Esophagus muscularis mucosa (tissue), 4 donors: ENCODE measurements at places on chromosomes 5 and 9. TPM values are rescaled to one million over a fixed set of nuclear protein-coding genes. Genes with fewer than 3 reads are reported as not detected.

EIF4E1B gene
- total RNA-seq, result not detected

IL31RA gene
- 0.29 TPM for total RNA-seq

ANKRD18A gene
- total RNA-seq, result 0.11 TPM

NTMT1 gene
- total RNA-seq, result 33.3 TPM

ARID3C gene
- total RNA-seq, result not detected

FLT4 gene
- 12.9 TPM for total RNA-seq

FAM114A2 gene
- total RNA-seq, result 17.7 TPM

PCDHB8 gene
- total RNA-seq, result 0.83 TPM

SNX18 gene
- 93.3 TPM for total RNA-seq

CEP72 gene
- 0.83 TPM for total RNA-seq

ACOT12 gene
- not detected for total RNA-seq

NR5A1 gene
- not detected for total RNA-seq

CBY3 gene
- total RNA-seq, result not detected

C9orf50 gene
- total RNA-seq, result not detected

PCYOX1L gene
- total RNA-seq, result 4.2 TPM

ZDHHC12 gene
- total RNA-seq, result 23.3 TPM

LECT2 gene
- total RNA-seq, result not detected

ATP10B gene
- total RNA-seq, result 0.58 TPM

GPX8 gene
- 9.6 TPM for total RNA-seq

SLC1A1 gene
- total RNA-seq, result 2.1 TPM

QSOX2 gene
- total RNA-seq, result 5.4 TPM

SH3GL2 gene
- 6.7 TPM for total RNA-seq

TAF11L4 gene
- total RNA-seq, result not detected
